ENCODE measurements at places on chromosomes 6 and 20.

- DNase-seq: no peak
Observed at GRCh38 chr6:108862479-108863191, 14.4 kb downstream of the ARMC2 start.

GRCh38 chr6:132728616-132729015, 14.8 kb upstream of the VNN1 start:
- no peak for DNase-seq

GRCh38 chr20:63259734-63260460, 5.6 kb upstream of the NKAIN4 start:
- DNase-seq: no peak

DNA sequence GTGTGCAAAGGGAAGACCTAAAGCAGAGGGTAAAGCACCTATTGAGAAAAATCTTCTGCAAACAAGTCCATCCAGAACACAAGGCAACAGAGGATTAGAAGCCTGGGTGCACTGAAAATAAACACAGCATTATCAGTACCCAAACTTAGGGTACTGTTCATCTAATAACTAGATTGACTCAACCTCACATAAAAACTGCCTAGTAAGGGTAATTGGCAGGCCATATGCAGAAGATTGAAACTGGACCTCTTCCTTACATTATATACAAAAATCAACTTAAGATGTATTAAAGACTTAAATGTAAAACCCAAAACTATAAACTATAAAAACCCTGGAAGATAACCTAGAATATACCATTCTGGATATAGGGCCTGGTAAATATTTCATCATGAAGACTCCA, 91.2 kb upstream of the SIRPG start:
- DNase-seq: no peak

DNA sequence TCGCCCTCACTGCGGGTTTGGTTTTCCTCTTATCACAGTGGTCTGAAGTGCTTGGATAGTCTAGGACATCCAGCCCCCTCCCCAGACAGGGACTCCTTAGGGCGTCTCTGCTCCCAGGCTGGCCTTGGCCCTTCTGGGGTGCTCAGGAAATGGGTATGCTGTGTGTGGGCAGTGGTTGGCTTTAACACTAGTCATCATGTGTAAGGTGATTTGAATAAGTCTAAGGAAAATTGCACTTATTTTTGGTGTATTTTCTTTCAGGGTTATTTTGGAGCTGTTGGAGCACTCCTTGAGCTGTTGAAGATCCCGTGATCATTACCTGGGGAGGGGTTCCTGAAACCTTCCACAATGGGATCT, 33.8 kb downstream of the PANK2 start:
- DNase-seq: no peak

GRCh38 chr6:254016-254415, 38.3 kb upstream of the DUSP22 start:
- DNase-seq: no peak

- DNase-seq: no peak
Observed at GRCh38 chr6:111870051-111870741, 3.1 kb downstream of the FYN start.

DNA sequence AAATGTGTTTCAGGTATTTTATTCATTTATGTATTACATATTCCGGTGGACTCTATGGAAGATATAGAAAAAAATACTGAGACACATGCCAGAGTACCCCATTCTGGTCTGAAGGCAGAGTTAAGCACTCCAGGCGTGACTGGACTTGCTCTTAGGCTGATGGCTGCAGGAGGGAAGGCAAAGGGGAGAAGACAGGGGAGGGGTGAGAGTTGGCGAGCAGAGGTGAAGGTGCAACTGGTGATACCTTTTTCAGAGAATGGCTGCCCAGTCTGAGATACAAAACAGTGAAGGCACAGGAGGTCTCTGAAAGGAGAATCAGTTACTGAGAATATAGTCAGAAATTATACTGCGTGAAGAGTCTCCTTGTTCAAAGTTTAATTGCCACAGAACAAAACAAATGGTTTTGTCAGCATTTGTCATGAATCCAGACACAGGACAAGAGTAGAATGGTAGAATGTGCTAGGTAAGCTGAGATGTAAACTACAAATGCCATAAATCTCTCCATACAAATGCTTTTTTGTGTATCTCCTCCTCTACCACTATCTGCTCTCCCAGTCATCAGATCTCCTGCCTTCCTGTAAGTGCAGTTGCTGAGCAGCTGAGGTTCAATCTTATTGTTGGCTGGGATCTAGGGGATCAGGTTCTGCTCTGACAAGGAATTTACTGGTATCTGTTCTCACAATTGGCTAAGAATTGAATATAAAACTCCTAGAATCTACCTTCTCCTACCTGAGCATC, 104.2 kb upstream of the DST start:
- DNase-seq: no peak

- no peak for DNase-seq
Observed at GRCh38 chr6:105649192-105649591, 246.3 kb upstream of the PREP start.

GRCh38 chr6:84123186-84123585, 89.6 kb downstream of the MRAP2 start:
- no peak for DNase-seq

DNA sequence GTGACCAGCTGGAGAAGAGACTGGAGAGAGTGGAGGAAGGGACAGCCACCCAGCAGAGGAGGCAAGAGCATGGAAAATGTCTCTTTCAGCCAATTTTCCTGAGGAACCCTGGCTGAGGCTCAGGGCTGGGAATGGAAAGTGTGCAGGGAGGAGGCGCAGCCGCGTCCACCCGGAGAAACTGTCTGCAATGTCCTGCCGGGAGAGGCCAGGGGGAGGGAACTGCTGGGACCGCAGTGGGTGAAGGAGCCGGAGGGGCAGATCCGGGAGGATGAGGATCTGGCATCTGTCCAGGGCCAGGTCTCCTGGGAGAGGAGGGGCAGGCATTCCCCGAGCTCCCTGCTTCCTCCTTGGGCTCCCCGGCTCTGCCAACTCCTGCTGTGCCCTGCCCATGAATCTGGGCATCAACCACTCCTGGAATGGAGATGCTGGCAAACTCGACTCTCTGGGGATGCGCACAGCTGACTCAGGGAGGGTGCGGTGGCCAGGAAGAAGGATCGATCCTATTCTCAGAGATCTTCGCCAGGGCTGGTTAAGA, 17.4 kb upstream of the HM13 start:
- DNase-seq: peak; percentile 91

GRCh38 chr20:58665606-58666005, 14.5 kb downstream of the STX16 start:
- DNase-seq: no peak

DNA sequence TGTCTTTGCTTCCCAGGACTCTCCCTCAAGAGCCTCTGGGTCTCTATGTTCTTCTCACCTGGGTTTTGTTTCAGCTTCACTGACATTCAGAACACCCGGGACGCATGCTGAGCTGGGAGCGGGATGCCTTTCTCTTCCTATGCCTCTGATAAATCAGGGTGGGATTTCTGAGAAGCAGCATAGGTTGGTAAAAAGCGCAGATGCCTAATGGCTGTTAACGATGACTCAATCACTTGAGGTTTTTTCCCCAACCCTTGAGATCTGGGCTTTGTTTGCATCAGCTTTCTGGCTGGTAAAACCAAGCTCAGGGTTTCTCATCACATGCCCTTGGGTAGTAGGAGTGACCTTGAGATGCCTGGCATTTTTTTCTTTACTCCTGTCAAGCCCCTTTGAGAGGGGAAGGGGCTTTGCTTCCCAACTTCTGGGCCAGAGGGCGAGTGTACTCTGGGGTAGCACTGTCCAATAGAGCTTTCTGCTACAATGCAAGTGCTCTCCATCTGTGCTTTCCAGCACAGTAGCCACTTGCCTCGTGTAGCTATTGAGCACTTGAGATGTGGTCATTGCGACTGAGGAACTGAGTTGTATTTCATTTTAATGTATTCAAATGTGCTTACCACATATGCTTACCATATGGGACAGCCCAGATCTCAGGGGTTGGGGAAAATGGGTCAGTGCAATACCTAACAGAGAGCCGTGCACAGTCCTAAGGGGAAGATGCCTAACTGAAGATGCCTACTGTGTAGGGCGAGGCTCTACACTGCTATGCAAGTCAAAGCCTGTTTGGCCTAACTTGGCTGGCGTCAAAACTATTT, 69.1 kb downstream of the PPP1R14C start:
- no peak for DNase-seq

GRCh38 chr6:108771421-108771820, 76.8 kb upstream of the ARMC2 start:
- no peak for DNase-seq

GRCh38 chr20:3885715-3886114, 3.5 kb upstream of the PANK2 start:
- no peak for DNase-seq

GRCh38 chr6:45514454-45515230, 136.9 kb upstream of the SUPT3H start:
- no peak for DNase-seq

- no peak for DNase-seq
Observed at GRCh38 chr6:1287103-1287591, 24.8 kb upstream of the FOXQ1 start.

DNA sequence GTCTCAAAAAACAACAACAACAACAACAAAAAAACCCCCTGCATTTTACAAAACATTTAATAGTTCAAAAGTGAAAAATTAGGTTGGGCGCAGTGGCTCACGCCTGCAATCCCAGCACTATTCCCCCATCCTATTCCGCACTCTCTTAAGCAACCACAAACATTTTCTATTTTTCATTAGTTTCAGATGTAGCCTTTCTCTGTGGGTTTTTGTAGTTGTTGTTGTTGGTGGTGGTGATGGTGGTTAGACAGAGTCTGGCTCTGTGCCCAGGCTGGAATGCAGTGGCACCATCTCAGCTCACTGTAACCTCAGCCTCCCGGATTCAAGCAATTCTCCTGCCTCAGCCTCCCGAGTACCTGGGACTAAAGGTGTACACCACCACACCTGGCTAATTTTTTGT, 6.4 kb upstream of the GMNN start:
- no peak for DNase-seq

DNA sequence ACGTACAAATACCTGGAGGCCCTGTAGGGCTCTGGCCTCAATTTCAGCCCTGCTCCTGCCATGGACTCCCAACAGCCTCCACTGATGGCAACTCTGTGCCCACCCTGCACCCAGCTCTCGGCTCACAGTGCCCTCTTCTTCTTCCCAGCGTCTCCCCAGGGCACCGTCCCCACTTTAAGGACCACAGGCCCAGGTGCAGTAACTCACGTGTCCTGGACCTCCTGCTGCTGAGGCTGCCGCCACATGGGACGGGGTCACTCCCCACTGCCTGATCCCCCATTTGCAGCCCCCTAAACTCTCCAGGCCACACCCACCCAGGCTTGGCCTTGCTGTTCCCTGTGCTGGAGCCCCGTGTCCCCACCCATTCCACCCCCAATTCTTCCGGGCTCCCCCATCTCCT, 223.4 kb downstream of the PREX1 start:
- peak; percentile 5 for DNase-seq

GRCh38 chr6:80641591-80641990, 535.1 kb downstream of the BCKDHB start:
- no peak for DNase-seq

GRCh38 chr6:13368731-13369115, 40.4 kb upstream of the TBC1D7 start:
- DNase-seq: no peak

- DNase-seq: no peak
Observed at GRCh38 chr6:64622944-64623343, 987.3 kb downstream of the PHF3 start.

DNA sequence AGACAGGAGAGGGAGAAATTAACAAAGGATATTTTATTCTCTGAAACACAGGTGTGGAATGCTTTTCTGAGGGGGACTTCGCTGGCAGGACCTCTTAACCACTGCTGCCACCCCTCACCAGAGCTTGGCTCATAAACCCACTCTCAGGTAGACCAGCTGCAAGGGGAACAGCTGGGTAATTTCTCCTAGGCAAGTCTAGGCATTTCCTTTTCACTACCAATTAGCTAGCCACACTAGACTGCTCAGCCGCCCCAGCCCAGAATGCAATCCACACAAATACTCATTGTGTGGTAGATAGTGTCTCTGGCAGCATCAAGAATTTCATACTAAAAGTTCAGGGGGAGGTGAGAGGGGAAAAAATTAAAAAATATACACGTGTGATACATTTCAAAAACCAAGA, 267.6 kb upstream of the ID4 start:
- no peak for DNase-seq

- DNase-seq: no peak
Observed at GRCh38 chr6:170255426-170256125, 35.3 kb downstream of the DLL1 start.

- DNase-seq: peak; percentile 90
Observed at GRCh38 chr6:26234421-26235301, 130.3 kb upstream of the BTN3A2 start.

- DNase-seq: no peak
Observed at GRCh38 chr20:21338291-21338690, 35.2 kb downstream of the XRN2 start.

- no peak for DNase-seq
Observed at GRCh38 chr6:145381941-145382340, 353.4 kb downstream of the EPM2A start.

GRCh38 chr6:37696841-37697662, 631 bp downstream of the MDGA1 start:
- DNase-seq: peak; percentile 48

DNA sequence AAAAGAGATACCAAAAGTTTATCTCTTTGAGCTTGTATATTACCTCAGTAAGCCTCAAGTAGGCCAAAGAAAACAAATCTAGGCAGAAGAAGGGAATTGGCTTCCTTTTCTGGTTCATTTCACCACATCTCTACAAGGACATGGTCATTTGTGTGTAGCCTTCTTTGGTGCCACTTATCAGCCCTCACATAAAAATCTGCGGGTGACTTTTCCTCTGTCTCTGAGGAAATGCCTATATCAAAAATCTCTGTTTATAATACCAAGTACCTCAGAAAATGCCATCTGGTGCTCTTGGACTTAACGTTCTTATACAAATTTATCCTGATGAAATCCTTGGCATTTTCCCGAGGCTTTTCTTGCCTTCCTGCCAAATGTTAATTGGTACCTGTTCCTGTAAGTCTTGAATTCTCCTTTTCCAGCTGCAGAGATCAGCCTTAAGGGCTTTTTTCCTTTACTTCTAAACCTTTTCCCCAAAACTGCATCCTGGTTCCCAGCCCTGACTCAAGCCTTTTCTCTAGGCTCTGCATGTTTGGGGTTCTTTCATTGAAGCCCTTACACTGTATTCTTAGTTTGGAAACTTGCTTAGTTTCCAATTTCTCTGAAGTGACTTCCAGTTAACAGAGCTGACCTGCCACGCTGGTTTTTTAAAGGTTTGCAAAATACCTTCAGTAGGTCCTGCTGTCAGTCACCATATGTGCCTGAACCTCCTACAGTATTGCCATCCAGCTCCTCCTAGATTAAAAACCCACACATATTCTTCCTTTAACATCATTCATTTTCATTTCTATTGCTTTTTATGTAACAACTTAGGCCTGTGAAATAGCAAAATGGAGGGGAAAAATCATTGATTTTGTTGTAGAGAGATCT, 191.2 kb upstream of the PREP start:
- DNase-seq: no peak

- DNase-seq: peak; percentile 68
Observed at GRCh38 chr20:48722737-48723191, 105.0 kb downstream of the PREX1 start.

DNA sequence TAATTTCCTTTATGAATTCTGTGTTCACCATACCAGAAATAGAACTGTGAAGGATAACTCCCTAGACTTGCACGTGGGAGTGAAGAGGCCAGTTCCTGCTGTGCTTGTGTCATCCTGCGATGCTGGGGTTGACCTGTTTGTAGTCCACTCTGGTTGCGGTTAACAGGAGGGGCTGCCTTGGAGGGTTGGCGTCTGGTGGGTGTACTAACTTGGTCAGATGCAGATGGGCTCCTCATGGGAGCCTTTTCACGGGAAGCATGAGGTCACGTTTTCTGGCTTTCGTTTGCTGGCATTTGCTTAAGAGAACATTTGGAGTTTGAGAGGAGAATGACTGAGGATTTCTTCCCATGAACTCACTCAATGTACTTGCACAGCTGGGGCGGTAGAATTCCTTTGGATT, 41.2 kb downstream of the IGF2R start:
- DNase-seq: peak; percentile 90

All from right hindlimb (tissue), 1 donor.